AG08395 (cell line): ENCODE measurements at places on chromosomes 7 and 10.

DNA sequence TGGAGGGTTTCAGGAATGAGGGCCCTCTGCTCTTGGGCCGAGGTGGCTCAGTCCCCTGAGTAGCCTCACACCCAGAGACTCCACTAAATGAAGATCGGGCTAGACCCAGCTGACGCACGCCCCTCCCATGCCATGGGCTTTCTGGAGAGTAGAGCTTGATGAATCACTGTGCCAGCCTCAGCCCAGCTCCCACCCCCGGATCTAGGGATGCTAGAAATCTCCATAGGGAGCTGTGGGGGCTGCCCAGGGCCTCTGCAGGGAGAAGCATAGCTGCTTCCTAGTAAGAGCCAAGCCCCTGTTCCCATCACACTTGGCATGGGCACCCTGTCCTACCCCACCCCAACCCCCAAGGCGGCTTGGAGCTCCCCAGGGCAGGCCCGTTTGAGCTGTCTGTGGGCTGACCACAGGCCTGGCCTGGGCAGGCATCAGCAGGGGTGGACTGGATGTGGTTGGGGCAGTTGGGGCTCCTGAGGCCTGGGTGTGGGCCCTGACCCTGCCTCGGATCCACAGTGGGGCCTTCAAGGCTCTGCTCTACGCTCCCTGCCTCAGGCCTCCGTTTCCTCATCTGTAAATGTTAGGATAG lies 121.2 kb downstream of the ZMIZ1 start:
- DNase-seq, result no peak

GRCh38 chr7:90190995-90191394 lies 20.5 kb upstream of the STEAP2 start:
- DNase-seq, result no peak

DNA sequence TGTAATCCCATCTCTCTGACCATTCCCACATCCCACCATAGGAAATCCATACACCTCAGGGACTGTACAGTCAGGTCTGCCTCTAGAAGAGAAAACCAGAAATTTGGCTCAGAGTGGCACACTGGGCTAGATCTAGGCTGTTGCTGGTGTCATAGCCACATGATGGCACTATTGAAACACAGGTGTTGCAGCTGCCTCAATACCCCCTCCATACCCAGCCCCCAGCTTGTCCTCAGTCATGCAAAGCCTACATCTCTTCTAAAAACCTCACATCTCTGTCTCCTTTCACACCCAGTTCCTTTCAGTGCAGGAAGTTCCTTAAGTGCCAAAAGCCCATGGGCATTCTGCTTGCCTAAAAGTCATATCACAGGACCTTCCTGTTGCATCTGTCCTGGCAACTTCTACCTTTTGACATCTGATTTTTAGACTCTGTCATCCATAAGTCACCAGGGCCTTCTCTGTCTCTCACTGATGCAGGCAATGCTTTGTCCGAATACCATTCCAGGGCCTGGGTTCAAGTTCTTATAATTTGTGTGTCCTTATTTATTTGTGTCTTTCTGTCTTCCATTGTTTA lies 27.0 kb upstream of the HIBADH start:
- no peak for DNase-seq

DNA sequence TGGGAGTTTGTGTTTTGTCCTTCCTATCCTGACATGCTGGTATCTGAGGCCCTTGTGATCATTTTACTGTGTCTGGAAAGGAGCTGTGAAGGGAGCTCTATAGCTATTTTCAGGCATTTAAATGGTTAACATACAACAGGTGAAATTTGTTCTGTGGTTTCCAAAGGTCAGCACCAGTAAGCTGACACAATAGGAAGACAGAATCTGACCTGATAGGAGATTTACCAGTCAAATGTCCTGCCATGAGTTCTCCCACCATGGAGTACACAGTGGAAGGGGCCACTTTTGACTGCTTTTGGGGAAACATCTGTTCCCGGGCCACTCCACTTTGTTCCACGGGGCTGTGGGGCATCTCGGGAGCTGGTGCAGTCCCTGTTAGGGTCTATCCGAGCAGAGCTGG lies 17.6 kb downstream of the FKBP6 start:
- DNase-seq, result no peak

GRCh38 chr7:27606270-27607209 lies 56.1 kb downstream of the HIBADH start:
- DNase-seq, result peak; percentile 3

DNA sequence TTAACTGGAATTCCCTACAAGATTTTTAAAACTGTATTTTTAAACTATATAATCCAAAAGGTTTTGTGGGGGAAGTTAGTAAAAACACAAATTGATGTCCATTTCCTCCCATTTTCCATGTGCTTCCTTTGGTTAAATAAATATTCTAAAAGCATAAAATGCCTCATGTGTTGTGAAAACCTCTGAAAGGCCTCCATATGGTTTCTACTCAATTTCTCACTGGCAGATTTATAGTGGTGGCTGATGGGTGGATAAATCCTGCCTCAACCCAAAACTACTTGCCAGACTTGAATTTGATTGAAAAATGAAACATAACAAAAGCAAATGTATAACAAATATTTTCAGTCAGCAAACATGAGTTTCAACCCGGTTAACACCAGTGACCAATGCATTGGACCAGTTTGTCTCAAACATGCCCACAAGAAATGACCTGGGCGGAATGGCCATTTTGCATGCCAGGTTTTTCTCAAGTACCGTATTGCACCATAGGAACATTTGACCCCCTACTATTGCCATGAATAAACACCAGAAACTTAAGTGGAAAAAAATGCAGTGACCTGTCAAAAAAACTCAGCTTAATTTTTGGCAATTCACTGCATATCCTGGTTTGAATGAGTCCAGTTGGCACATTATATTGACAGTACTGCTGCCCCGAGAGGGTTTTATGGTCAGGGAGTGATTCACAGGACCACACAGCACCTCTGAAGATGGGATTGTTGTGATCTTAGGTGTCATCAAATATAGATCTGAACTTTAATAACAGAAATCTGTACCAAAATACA lies 454.6 kb upstream of the ANKRD30A start:
- peak; percentile 7 for DNase-seq

DNA sequence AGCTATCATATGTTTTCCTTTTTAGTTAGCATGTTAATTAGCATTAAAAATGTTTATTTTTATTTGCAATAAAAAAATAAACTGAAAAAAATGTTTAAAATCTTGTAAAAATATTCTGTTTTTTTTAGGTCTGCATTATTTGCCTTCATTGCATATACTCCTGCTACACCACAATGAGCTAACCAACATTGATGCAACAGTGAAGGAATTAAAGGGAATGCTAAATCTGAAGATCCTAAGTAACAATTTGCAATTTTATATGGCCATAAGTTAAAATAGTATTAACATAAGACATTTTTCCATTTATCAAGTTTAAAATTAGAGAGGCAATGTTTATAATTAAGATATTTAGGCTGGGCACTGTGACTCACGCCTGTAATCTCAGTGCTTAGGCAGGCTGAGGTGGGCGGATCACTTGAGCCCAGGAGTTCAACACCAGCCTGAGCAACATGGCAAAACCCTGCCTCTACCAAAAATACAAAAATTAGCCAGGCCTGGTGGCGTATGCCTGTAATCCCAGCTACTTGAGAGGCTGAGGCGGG lies 32.2 kb downstream of the LRRC72 start:
- DNase-seq, result no peak

DNA sequence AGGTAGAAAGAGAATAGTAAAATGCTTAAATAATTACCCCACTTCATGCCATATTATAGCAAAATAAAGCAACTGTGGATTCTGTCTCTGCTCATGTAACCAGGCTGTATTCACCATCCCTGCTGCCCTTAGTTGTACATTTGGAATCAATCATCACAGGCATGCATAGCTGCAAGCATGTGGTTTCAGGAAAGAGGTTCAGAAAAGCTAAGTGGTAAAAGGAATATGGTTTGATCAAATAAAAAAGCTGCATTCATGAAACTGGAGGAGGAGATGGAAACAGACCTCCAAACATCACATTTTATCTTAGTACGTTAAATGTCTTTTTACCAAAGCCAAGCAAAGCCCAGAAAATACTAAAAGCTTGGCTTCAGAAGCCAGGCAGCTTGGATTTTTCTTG lies 81.3 kb downstream of the ADAM22 start:
- no peak for DNase-seq

DNA sequence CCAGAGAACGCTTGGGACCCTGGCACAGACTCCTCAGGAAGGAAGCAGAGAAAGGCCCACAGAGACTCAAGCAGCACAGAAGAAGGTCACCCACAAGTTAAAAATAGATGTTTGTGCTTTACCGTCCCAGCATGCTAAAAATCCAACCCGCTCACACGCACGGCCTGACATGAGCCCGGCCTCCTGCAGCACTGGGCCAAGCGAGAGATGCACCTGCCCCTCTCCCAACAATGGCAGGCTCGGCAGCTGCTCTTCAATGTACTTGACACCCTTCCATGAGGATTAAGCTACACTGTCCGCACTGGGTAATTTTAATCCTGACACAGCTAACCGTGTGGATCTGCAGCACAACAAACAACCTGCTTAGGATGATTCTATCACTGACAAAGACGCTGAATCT lies 9.3 kb downstream of the DIP2C start:
- no peak for DNase-seq

GRCh38 chr10:11899067-11899876 lies 76.1 kb downstream of the PROSER2 start:
- no peak for DNase-seq

GRCh38 chr10:4050061-4050460 lies 265.1 kb upstream of the KLF6 start:
- no peak for DNase-seq

DNA sequence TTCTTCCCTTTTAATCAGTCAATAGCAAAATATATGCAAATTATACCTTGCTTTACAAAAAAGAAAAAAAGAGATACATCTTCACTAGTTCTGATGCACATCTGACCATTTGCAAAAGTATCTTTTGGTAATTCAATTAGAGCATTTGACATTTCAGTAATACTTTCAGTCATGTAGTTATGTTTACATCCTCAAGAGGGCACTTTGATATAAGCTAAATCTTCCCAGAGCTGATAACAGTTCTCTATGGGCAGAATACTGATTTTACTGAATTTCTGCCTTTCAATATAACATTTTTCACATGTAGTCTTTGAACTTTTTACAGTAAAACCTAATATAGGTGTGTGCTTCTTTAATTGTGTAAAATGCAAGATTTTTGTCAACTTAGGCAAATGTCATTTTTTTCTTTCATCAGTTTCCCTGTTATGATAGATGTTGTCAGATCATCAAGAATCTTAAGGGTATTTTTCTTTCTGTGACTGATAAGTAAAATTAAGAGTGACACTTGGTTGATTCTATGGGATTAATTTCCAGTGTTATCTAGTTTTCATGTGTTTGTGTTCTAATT lies 703.5 kb upstream of the SEMA3D start:
- DNase-seq, result peak; percentile 42

DNA sequence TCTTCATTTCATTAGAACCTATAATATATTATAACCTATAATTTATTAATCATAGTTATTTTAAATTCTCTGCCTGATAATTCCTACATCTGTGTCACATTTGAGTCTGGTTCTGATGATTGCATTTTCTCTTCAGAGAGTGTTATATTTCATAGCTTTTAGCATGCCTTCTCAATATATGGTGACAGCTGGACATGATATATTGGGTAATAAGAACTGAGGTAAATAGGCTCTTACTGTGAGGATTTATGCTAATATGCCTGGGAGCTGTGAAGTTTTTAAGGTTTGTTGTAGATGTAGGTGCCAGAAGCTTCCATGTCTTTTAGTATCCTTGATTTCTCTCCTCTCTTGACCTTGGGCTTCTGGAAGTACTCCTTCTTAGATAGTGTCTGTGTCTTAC lies 325.9 kb upstream of the SEMA3D start:
- no peak for DNase-seq

DNA sequence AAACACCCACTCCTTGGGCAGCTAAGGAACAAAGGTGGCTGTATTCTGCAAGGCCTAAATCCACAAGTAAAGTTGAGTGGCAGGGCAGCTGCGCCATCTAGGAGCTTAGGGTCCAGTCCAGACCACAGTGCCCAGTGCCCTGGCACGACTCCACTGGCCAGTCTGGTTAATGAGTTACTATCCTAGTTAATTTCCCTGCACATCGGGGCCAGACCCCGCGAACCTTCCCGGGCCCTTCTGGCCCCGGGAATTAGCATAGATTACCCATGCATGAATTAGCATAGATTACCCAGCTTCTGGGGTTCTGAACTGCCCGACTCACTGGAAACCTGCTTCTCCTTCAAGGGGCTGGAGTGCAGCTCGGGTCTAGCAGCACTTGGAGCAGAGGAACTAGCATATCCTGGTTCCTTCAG lies 3.2 kb upstream of the EMX2 start:
- DNase-seq, result no peak

- no peak for DNase-seq
These were observed 130.6 kb downstream of the SPAG6 start for GRCh38 chr10:22475651-22476600.

DNA sequence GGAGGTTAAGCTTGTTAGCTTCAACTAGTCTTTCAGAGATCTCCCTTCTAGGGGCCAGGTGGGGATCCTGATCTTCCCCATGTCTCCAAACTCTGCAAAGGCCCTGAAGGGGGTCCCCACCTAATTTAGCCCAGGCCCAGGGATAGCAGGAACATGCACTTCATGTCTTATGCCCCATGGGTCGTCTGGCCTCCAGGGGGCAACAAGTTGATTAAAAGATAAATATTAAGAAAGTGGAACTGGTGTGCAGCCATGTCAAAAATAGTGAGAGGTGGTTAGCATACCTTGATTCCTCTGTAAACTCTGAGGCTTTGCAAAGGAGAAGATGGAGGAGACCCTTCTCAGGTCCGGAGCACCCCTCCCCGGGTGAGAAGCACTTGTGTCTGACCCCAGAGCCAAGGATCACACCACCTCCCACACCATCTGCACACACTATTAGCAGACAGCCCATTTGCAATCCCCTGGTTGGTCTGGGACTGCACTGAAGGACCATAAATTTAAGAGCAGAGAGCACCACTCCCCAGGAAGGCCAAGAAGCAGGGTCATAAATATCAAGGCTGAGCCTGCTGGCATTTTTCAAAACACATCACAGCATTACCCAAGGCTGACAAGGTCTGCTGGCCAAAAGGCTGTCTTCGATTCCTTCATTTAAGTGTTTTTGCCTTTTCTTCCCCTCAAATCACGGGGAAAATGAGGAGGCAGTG lies 44.2 kb upstream of the LRRC18 start:
- no peak for DNase-seq

- no peak for DNase-seq
These were observed 110.5 kb downstream of the HECTD2 start for GRCh38 chr10:91520661-91521060.

DNA sequence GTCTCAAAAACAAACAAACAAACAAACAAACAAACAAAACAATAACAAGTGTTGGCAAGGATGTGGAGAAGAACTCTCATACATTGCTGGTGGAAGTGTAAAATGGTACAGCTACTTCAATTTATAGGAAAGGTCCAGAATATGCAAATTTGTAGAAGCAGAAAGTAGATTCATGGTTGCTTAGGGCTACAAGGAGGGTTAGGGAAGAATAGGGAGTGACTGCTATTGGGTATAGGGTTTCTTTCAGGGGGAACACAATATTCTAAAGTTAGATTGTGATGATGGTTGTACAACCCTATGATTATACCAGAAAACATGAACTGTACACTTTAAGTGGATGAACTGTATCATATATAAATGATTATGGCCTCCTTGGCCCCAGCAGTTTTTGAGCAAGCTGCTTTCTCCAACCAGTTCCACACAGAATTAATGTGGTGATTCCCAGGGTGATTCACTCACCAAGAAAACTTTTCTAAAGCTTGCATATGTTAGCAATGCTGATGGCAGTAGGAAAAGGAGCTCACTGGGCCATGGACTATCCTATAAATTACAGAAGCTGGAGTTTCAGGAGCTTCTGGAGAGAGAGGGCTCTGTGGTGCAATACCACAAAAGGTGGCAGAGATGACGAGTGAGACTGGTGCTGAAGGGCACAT lies 52.8 kb upstream of the KCNIP2 start:
- DNase-seq, result no peak
